ENCODE measurements at places on chromosomes 1 and 21.
A peak's percentile ranks its signal among the peaks of the same experiment; 100 is the strongest.

DNA sequence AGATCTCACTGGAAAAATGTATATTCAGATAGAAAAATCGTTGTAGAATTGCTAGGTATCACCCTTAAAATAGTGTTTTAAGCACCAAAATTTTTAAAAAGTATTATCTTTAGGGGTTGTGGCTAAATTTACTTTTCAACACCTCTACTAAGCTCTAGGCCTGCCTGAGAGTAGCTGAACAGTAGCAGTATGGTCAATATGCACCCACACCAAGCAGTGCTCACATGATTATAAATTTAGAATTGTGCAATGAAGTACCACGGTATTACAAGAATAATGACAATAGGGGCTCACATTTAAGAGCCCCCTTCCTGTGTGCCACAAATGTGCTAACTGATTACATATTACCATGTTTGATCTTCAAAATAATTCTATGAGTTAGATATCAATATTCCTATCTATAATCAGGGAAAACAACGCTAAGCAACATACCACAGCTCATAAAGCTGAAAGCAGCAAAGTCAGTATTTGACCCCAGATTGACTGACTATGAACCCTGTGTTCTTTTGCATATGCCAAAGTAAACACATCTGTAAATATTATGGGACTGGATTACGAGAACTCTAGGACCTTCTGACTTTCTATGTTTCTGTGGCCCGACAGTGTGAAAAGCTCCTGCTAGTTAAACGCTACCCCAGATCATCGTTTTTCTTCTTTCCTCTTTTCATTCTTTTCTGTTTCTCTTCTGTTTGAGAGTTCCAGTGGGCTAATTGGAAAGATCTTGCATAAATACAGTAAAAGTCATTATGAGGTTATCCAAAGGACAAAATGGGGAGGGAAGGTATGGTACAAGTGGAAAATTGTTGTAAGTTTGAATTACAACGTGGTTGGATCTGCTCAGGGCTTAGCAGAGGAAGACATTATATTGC, 201.1 kb upstream of the C1orf87 start:
- no peak for DNase-seq

DNA sequence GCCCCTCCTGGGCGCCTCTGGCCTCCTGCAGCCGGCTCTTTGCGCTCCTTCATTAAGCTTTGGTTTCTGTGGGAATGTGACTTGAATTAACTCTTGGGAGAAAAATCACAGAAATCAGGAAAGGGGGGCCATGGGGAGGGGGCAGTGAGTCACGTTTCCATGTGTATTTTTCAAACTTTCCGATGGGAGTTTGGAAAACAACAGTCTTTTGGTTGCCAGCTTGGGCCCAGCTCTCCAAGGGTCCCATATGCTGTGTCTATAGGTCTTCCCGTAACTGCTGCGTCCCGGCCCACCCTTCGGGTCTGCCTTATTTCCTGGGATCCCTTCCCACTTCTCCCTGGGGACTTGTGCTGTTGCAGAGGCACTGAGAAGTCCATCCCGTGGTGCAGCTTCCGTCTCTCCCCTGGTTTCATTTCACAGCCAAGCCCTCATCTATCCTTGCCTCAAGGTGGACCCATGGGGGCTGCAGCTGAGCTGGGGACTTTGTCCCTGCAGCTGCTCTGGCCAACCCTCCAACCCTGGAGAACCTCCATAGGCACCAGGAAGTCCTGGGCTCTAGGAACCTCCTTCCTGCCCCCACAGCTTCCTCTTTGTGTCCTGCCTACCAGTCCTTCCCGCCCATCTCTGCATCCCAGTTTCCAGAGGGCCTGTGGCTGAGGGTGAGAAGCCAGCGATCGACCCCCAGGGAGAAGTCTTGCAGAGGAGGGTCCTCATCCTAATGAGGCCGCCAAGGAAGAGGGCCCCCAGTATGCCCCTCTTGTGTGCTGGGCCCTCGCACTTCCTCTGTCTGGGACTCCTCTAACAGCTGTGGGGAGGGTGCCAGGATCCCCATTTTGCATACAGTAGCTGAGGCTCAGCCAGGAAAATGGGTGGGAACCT, 11.6 kb upstream of the LMNA start:
- no peak for DNase-seq

DNA sequence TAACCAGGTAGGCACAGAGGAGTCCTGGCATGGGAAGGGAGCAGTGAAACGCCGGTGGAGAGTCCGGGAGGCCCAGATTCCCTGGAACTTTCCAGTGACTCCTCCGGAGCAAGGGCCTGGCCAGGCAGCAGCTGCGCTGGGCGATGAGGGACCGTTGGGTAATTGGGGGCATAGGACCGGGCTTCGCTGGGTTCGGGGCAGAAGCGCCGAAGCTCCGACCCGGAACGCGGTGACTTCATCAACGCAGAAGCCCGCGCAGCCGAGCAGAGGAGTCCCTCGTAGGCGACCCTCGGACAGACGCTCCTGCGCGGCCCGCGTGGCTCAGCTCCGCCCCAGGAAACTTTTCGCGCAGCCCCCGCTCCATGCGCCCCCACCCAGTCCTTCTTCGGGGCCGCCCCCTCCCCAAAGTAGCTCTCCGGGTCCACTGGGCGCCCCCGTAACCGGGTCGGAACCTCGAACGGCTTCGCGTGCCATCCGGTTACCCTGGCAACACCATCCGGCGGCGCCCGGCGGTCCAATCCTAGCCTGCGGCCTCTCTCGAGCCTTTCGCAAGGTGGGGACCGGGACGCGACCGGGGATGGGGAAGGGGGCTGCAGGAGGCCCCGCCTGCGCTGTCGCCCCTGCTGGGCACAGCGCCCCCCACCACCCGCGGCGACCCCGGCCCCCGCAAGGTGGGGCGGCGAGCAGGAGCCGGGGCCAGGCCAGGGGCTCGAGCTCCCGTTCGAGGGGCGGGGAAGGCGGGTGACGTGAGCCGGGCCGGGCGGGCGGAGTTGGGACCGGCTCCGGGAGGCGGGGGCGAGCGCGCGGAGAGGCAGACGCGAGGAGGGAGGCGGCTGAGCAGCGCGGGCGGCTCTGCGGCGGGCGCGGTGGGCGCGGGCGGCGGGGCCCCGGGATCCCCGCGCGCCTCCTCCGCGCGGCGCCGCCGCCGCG, at the start of gene AJAP1:
AJAP1 (plus strand) TSS at position 814 of the 930 bp plus-strand sequence. CDS start 817 bp downstream, outside the sequence.
- DNase-seq, result no peak

DNA sequence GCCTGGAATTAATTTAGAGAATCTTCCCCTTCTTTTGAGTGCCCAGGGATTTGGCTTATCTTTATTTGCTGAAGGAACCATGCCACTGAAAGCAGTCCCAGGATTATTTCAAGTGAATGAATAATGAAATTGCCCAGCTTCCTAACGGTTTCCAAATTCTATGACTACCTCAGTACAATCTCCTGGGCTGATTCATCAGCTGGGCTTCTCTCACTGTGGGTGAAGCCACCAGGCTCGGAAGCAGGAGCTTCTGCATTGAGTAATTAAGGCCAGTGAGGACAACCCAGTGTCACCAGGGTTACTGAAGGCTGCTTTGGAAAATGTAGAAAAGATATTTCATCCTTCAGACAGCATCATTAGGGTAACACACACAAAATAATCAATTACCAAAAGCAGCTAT, 169.8 kb downstream of the DAB1 start:
- DNase-seq, result no peak

DNA sequence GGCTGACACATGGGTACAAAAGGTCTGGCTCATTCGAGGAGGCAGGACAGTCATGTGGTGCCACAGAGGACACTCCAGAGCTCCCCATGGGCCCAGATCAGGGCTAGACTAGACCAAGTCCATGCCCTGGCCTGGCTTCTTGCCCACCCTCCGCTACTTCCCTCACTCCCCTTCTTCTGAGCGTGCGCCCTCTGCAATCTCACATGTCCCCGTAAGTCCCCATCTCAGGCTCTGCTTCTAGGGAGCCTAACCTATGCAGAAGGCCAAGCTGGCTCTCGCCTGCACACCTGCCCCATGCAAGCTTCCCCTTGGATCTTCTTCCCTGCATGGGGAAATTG, 553.6 kb downstream of the PTPRU start:
- DNase-seq, result peak; percentile 3

DNA sequence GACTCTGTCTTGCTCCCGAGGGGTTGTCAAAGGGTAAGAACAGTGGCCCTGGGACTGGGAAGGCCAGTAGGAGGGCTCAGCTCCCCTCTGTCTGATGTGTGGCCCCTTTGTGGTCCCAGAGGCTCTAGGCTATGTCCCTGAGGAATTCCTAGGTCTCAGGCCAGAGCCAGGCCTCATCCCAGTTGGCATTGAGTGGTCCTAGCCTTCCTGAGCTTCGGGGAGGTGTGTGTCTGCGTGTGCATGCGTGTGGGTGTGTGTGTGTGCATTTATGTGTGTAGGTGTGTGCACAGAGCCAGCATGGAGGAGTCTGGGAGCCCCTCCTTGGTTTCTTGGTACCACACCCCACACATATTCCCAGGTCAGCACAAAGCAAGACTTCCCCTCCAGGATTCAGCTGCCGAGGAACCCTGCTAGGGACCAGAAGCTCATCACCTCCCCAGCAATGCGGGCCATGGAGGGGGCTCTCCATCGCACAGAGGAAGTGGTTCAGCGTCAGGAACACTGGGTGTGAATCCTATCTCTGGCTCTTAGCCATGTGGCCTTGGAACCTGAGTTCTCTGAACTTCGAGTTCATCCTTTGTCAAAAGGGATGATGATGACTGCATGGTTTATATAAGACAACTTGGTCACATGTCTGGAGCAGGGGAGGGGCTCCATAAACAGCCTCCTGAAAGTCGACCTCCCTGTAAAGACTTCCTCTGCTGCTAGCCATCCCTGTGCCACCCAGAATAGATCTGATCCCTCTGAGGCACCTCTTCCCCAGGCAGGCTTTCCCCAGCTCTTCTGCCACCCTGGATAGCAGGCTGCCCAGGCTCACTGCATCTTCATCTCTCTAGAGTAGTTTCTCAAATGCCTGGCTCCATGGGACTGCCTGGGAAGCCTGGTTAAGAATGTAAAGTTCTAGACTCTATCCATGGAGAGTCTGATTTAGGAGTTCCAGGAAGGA, 8.3 kb upstream of the EPS8L3 start:
- DNase-seq, result no peak

GRCh38 chr1:185533596-185533995, 200.6 kb upstream of the HMCN1 start:
- no peak for DNase-seq

- DNase-seq, result no peak
Observed at GRCh38 chr1:171212607-171213351, 27.7 kb downstream of the FMO2 start.

DNA sequence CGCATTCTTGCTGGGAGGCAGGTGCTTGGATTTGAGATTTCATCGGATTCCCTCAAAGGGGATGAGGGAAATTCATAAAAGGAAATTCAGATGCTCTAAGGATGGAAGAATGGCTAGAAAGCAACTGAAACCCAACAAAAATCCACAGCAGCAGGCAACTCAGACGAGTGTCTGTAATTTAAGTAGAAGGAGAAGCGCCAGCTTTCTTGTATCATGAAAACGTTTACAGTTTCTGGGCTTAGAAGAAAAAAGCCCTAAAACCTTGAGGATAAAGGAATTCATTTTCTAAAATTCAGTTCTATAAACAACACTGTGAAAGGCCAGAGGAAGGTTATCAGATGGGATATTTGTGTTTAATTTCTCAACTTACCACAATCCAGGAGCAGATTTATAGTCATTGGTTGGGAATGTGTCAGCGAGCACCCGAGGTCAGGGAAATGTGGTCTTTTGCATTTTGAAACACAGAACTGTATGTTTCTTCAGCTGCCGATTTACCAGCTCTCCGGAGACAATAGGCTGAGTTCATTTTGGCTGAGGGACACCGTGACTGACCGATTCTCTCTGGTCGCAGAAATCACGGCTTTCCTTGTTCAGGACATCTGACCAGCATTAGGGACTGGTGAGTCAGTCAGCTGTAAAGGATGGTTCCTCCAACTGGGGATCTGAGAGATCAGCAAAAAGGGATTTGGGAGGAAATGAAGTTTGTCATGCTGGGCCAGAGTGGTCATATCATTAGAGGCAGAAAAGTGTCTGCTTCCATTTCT, 111.6 kb upstream of the ERRFI1 start:
- no peak for DNase-seq

GRCh38 chr1:26387447-26387846, 14.9 kb upstream of the ZNF683 start:
- no peak for DNase-seq

DNA sequence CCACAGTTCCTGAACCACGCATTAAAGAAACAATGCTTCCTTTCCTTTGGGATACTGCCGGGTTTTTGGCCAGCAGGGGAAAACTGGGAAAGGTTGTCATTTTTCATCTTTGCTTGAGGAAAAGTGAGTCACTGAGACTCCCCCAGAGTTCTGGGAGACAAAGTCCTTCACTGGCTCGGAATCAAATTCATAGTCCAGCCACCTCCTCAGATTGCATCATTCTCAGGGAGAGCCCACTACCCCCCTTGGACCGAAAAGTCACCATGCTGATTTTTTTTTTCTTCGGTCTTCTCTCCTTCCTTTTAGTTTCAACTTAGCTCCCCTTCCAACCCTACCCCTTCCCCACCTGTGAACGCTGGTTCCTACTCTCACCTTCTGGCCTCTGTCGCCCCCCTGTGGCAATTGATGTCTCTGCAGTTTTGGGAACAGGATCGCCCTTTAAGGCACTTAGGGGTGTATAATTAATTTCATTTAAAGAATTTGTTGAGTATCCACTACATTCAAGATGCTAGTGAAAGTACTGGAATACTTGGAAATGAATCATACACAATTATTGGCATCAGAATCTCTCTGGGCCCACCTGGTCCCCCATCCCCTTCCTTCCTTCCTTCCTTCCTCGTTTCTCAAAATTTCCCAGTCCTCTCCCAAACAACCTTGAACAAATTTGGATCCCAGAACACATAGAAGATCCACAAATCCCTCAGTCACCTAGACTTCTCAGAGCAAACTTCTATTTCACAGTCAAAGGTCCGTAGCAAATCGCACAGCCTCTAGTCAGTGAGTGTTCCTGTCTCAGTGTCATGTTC, 6.9 kb downstream of the ACKR1 start:
- DNase-seq, result peak; percentile 56

DNA sequence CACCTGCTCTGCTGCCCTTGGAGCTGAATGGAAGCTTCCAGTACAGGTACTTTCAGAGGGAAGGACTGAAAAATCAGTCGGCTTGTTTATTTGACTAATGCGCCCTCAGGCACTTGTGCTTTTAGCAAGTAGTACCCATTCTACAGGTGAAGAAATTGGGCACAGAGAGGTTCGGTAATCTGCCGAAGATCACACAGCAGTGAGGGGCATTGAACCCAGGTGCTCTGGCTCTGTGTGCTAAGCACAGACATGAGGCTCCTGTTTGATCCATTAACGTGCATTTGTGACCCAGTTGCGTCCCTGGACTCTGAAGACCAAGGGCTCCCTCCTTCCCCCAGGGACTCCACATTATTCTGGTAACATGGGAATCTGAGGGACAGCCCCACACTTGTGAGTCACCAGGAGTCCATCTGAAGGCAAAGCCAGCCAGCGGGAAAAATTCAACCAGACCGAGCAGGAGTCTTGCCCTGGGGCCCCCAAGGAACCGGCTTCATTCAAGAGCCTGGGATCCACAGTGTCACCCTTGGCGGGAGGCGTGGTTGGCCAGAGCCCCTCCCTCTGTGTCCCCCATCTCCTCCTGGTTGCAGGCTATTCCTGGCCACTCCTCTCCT, 192.4 kb upstream of the ARHGEF16 start:
- no peak for DNase-seq
